ENCODE measurements at places on chromosomes 1 and 21.

- DNase-seq = no peak
Measured at GRCh38 chr1:85734931-85735330, 26.7 kb upstream of the ZNHIT6 start.

DNA sequence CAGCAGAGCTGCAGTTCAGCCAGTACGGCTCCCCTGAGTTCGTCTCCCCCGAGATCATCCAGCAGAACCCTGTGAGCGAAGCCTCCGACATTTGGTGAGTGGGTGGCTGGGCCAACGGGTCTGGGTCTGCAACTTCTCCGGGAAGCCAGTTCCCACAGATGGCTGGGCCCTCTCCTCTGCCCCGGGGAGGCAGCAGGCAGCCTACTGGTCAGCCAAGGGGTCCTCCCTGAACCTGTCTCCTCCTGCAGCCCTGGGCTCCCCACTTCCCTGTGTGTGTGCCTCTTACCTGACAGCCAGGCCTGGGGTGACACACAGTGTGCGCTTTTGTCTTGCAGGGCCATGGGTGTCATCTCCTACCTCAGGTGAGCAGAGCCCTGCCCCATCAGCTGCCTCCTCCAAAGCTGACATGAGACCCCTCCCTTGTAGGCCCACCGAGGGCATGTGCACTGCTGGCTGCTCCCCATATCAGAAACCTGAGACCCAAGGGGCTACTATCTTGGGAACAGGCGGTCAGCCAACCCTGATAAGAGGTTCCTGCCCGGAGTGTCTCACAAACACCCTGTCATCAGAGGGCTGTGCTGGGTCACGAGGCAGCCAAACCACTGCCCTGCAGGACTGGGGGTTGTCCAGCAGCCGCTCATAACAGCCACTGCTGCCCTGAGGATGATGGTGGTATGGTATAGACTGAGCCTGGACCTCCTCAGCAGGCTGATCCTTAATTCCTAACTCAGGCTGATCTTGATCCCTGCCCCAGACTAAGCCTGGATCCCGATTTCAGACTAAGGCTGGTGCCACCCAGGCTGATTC lies 37.6 kb downstream of the TRIM11 start:
- no peak for DNase-seq

DNA sequence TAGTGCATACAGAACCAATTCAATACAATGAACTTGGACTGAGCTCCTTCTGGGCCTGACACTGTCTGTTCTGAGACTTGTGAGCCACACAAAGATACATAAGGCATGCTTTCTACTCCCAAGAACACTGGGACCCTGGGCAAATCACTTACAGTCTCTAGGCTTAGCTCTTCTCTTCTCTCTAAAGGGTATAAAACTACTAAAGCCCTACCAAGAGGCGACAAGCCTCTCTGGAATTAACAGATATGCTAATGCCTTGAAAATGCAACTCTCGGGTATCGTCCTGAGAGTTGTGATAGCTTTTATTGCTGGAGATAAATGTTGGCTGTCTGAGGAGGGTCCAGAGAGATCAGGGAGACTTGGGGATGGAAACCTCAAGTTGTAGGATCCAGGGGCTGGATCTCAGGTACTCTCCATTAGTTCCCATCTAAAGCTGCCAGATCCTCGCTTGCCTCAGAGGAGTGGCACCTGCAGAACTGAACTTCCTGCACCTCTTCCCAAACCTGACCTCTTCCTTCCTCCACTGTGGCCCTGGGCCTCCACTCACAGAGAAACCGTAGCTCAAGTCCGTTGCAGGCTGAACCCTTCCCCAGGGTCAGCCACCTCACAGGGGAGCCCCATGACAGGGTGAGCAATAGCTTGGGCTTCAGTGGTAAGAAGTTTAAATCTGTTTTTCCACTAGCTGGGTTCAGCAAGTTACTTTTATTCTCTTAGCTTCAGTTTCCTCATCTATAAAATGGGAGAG lies 11.5 kb upstream of the CFAP45 start:
- DNase-seq = no peak

DNA sequence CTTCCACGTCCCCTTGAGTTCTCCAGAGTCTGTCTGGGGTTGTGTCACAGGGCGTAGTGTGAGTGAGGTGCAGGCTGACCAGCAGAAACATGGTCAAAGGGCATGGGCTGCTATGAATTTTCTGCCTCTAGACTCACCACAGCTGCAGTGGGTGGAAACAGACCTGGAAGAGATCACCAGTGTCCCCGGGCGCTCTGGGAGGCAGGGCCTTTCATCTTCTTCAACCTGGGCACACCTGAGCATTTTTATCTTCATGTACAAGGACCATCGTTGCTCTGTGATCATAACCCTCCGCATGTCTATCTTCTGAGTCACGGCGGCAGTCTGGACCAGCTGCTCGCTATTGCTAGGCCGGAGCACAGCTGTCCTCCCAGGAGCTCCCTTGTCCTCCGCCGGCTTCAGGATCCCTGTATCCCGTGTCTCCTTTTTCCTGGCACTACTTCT lies 29.6 kb downstream of the DEGS1 start:
- DNase-seq = no peak

DNA sequence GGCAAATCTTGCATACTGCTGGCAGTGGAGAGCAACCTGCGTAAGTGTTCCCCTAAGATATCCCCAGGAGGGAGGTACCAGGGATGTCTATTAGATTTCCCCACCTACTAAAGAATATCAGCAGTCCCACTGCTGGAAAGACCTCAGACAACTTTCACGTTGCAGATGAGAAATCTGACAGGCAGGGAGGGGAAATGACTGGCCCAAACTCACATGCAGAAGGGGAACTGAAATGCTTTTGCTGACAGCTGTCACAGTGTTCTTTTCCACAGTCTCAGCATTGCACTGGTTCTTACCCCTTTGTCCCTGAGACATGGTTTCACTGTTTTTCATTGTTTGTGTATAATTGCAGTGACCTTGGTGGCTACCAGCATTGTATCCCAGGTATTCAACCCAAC lies 84.8 kb upstream of the ATP1A1 start:
- no peak for DNase-seq

DNA sequence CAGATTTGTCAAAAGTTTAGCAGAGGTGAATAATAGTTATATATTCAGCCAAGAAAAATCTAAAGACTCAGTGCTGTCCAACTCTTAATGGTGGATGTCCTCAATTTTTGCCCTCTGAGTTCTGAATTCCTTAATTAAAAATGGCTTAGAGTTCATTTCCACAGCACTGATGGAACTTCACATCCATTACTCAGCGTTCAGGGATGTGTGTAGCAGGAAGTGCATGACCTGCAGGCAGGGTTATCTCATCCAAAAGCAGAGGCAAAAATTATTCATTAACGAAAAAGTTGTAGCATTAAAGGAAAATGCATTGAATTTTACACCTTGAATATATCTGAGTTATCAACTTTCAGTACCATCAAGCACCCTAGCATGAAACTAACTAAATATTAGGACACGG lies 96.7 kb downstream of the ZP4 start:
- no peak for DNase-seq

GRCh38 chr1:10204003-10204642 lies 6.2 kb upstream of the KIF1B start:
- no peak for DNase-seq

- no peak for DNase-seq
Measured at GRCh38 chr1:230108580-230108979, 41.5 kb downstream of the GALNT2 start.

DNA sequence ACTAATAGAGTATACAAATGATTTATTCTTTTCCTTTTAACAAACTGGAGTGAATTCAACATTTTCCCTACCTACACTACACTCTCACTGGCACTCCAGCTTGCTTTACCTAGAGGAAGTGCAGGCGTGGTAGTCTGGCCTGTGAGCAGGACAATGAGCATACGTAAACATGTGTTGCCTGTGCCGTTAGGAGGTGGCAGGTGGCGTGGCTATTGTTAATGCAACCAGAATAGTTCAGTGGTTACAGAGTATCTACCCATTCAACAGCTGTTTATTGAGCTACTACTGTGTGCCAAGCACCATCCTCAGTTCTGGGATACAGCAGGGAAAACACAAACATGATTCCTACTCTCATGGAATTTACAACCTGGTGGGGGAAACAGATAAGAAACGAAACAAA lies 299.7 kb upstream of the KAZN start:
- DNase-seq = no peak

DNA sequence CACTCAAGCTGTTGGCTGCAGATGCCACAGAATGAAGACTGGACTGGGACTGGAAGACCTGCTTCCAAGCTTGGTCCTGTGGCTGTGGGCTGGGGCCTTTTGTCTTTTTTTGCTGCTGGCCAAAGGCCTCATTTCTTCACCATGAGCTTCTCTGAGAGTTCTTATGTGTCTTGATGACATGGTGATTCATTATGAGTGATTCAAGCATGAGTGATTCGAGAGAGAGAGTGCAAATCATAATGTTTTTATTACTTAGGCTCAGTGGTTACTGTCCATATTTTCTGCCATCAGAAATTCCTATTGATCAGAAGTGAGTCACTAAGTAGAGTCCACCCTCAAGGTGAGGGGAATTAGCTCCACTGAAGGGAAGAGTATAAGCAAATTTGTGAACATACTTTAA lies 94.0 kb downstream of the PCP4 start:
- DNase-seq = no peak

GRCh38 chr1:113118266-113118665 lies 45.3 kb downstream of the LRIG2 start:
- DNase-seq = no peak

DNA sequence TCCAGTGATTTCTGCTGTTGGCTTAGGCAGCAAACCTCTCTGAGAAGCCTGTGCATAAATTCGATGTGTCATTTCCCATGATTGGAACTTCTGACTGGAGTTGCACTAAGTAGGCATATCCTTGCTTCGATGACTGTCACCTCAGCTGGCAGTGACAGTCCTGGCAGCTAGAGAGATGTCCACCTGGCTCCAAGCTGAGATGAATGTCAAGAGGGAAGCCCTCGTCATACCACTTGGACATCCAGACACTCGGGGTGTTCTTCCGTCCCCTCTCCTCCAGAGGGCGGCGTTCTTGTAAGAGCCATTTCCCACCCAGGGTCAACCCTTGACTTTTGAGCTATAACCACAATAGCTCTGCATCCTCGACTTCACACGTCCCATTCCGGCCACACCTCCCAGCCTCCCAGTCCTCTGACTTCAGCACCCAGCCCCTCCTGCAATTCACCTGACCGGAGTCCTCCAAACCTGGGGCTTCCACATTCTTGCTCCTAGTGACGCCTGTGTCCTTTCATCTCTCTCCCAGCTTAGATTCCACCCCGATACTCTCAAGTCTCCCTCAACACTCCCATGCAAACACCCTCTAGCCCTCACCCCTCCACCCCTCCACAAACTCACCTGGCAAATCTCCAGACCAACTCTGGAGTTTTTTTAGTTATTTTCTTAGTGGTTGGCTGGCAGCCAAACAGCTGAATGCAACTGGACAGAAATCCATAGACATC lies 17.3 kb downstream of the CA6 start:
- DNase-seq = no peak

DNA sequence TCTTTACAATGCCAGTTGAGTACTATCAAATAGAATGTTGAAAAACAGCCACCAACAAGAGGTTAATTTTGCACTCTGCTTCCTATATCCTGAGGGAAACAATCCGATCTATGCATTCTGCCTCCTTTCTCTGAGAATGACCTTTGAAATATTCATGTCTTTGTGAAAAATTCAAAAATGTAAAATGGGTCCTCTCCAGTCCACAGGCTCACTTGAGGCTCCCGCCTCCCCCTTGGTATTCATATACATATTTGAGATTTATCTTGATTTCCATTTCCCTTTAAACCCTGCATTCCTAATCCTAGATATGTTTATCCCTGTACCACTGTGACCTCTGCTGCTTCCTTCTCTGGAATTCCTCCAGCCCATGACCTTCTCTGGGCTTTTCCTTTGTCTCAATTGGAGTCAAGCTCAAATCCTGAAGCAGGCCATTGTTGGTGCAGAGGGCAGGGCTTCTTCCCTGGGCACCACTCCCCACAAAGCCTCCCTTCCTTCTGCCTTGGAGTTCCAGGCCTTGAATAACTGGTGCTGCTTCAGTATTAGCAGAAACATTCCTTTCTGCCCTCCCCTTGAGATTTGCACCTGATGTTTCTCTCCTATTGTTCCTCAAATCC lies 296.8 kb downstream of the PBX1 start:
- DNase-seq = no peak

DNA sequence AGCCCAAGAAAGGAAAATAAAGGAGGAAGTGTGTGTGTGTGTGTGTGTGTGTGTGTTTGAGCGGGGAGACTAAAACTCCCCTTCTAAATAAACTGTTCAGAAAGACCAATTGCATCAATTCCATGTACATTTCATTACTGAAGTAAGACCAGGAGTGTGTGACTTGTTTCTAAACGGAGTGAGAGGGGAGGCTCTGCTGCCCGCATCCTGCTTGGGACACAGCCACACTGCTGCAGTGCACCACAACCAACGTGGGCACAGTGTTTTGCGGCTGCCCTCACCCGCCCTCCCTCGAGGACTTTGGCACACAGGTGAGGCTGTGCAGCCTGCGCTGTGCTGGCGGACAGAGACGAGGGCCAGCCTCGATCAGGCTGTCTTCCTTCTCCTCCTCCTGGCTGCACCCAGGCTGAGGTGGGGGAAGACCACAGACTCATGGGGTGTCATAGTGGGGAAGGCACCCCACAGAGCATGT lies 31.0 kb upstream of the H6PD start:
- DNase-seq = no peak

- DNase-seq = no peak
Measured at GRCh38 chr1:156608036-156608674, 6.9 kb upstream of the GPATCH4 start.

- DNase-seq = no peak
Measured at GRCh38 chr1:215104283-215104682, 21.7 kb downstream of the KCNK2 start.

GRCh38 chr1:101980974-101981373 lies 15.8 kb downstream of the OLFM3 start:
- no peak for DNase-seq

GRCh38 chr1:176669782-176670181 lies 206.8 kb downstream of the PAPPA2 start:
- no peak for DNase-seq

- no peak for DNase-seq
Measured at GRCh38 chr1:245067257-245067656, 87.5 kb upstream of the KIF26B start.

- no peak for DNase-seq
Measured at GRCh38 chr1:178784131-178784536, 59.1 kb downstream of the RALGPS2 start.

GRCh38 chr1:21647431-21648351 lies 21.5 kb downstream of the RAP1GAP start:
- no peak for DNase-seq

DNA sequence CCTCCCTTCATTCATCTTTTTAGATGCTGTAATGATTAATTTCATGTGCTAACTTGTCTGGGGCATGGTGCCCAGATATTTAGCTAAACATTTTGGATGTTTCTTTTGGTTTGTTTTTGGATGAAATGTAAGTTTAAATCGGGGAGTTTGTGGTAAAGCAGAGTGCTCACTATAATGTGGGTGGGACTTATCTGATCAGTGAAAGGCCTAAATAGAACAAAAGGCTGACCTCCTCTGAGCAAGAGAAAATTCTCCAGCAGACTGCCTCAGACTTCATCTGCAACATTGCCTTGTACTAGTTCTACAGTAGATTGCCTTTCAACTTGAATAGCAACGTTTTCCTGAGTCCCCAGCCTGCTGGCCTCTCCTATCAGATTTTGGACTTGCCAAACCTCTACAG lies 183.6 kb downstream of the S1PR1 start:
- DNase-seq = no peak

Measured in stimulated activated CD8-positive, alpha-beta memory T cell treated with anti-CD3 and anti-CD28 coated beads, Interleukin-4, amount 100 ng/mL, for 1 hour (primary cell).